ENCODE measurements at places on chromosomes 1 and 21.

- peaks cover 28% of the 10 kb centered on the region for H3K27me3 ChIP-seq
- H3K36me3 ChIP-seq = no peaks in the 10 kb centered on the region
- no peak for DNase-seq
- no peak overlapping the region for H3K27ac ChIP-seq
Measured at GRCh38 chr1:6110326-6110725, 64.6 kb downstream of the KCNAB2 start.

- no peak overlapping the region for H3K4me3 ChIP-seq
- peaks cover 36% of the 10 kb centered on the region for H3K4me1 ChIP-seq
- H3K27me3 ChIP-seq = no peaks in the 10 kb centered on the region
- no peak overlapping the region for H3K27ac ChIP-seq
- no peak for DNase-seq
- no peaks in the 10 kb centered on the region for H3K36me3 ChIP-seq
Measured at GRCh38 chr1:101158424-101158823, 78.4 kb upstream of the S1PR1 start.

DNA sequence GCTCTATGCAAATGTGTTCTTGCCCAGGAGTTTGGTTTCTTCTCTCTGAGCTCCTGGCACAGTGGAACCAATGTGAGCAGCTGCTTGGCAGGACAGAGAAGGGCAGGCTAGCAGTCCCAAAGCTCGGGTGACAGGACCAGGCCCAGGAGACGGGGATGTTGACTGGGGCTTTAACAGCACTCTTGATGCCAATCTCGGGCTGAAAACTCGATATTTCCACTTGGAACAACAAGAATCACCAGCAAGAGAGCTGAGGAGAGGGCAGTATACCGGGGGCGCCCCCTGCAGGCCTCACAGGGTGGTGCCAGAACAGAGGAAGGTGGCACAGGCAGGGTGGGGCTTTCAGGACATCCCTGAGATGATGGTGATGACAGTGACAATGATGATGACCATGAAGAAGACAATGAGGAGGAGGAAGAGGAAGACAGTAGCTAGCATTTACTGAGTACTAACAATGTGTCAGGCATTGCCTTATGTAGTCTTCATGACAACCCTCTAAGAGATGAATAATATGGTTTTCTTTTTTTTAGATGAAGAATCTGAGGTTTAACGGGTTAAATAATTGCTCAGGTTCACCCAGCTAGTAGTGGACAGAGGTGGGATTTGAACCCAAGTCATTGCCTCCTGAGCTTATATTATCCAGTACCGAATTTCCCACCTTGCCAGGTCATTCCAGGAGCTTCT lies 2.7 kb upstream of the KCNJ9 start:
- H3K4me3 ChIP-seq = no peak overlapping the region
- DNase-seq = peak; percentile 80
- no peaks in the 10 kb centered on the region for H3K36me3 ChIP-seq
- peaks cover 22% of the 10 kb centered on the region for H3K4me1 ChIP-seq
- peaks cover 50% of the 10 kb centered on the region for H3K27me3 ChIP-seq

DNA sequence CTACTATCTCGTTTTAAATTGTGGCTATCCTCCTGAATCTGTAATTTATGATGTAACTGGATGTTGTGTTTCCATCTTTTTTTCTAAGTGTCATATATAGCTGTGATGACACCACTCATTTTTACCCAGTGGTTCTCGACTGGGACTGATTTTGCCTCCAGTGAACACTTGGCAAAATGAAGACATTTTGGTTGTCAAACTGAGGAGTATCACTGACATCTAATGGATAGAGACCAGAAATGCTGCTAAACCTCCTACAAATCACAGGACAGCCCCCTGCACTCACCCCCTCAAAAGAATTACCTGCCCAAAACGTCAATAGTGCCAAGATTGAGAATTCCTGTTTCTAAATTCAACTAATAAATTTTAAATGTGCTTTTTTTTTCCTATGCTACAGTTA lies 1.9 kb downstream of the TRMT13 start:
- DNase-seq = no peak
- H3K4me1 ChIP-seq = peaks cover 42% of the 10 kb centered on the region
- H3K4me3 ChIP-seq = peak overlapping the region; percentile 98

GRCh38 chr1:100510451-100510850 lies 27.5 kb upstream of the GPR88 start:
- H3K36me3 ChIP-seq = peaks cover 8% of the 10 kb centered on the region
- no peak for DNase-seq
- no peak overlapping the region for H3K4me3 ChIP-seq
- no peaks in the 10 kb centered on the region for H3K4me1 ChIP-seq
- H3K27ac ChIP-seq = no peak overlapping the region
- H3K27me3 ChIP-seq = no peaks in the 10 kb centered on the region

- no peak for DNase-seq
- no peaks in the 10 kb centered on the region for H3K27me3 ChIP-seq
- H3K4me3 ChIP-seq = no peak overlapping the region
- H3K27ac ChIP-seq = no peak overlapping the region
- H3K4me1 ChIP-seq = peaks cover 30% of the 10 kb centered on the region
- H3K36me3 ChIP-seq = peaks cover 1% of the 10 kb centered on the region
Measured at GRCh38 chr1:87084244-87084836, 169.9 kb downstream of the HS2ST1 start.

DNA sequence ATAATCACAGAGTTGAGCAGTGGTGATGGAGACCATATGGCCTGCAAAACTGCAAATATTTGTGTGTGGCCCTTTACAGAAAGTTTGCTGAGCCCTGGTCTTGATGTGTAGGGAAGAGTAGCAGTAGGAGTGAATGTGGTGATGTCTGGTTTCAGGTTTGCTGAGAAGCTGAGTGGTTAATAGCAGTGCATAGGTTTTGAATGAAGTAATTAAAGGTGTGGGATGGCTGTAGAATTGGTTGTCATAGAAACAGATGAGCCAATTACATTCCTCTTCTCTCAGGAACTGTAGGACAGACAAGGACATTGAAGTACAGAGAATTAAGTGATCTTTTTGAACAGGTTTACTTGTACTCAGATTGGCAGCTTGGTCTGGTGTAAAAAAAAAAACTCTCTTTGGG lies 37.4 kb downstream of the PRDM2 start:
- H3K36me3 ChIP-seq = peaks cover 1% of the 10 kb centered on the region
- H3K27ac ChIP-seq = no peak overlapping the region
- peaks cover 46% of the 10 kb centered on the region for H3K4me1 ChIP-seq
- no peak overlapping the region for H3K4me3 ChIP-seq
- no peak for DNase-seq
- no peaks in the 10 kb centered on the region for H3K27me3 ChIP-seq

DNA sequence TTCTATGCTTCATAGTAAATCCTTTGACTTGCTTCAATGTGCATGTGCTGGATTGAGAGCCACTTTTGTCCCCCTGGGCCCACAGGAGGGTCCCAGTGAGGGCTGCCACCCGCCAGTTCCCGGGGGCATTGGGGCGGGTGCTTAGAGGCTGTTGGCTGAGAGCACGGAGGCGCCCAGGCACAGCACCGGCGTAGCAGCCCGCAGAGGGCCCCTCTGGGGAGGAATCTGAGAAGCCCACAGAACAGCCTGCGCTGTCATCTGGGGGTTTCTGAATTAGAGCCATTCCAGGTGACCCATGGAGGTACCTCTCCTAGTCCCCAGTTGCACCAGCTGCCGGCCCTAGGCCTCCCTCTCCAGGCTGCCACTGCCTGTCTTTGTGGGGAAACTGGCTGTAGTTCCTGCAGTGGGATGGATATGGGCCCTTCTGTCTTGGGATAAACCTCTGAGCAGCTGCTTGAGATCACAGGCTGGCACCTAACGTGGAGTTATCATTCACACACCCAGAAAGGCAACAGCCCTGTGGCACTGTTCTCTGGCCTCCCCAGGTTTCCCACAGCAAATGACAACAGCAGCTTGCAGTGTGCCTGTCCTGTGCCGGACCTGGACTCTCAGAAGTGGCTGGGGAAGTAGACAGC lies 39.5 kb downstream of the TMEM51 start:
- H3K27ac ChIP-seq = no peak overlapping the region
- H3K4me3 ChIP-seq = no peak overlapping the region
- H3K27me3 ChIP-seq = no peaks in the 10 kb centered on the region
- DNase-seq = no peak

DNA sequence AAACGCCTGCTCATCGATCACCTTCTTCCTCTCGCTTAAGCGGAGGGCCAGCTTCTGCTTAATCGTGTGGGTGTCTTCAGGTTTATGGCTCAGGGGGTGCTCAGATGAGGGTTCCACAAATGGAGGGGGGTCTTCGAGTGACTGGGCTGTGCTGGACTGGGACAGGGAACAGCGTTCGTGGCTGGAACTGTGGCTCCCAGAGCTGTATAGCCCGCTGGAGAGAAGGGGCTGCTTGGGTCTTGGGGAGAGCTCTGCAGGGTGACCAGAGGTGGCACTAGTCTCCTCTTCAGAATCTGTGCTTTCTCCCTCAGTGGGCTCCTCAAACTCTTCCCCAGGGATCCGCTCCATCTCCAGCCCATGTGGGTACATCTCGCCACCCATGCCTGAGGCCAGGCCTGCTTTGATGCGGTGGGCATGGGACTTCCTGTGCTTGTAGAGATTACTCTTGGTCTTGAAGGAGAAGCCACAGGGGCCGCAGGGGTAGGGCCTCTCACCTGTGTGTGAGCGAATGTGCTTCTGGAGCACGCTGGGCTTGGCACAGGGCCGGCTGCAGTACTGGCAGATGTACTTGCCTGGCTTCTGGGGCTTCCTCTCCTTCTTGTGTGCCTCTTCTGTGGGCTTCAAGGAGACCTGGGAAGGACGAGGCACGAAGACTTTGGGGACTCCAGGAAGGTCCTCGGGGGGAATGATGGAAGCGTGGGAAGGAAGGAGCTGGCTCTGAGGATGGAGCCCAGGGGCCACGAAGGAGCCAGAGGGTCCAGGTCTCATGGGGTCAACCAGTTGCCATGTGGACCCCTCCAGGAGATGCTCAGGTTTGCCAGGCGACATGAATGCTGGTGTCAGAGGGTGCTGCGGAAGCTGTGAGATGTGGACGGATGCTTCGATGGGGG lies 99.4 kb upstream of the EDN2 start:
- no peak for DNase-seq
- no peaks in the 10 kb centered on the region for H3K27me3 ChIP-seq
- no peak overlapping the region for H3K4me3 ChIP-seq

DNA sequence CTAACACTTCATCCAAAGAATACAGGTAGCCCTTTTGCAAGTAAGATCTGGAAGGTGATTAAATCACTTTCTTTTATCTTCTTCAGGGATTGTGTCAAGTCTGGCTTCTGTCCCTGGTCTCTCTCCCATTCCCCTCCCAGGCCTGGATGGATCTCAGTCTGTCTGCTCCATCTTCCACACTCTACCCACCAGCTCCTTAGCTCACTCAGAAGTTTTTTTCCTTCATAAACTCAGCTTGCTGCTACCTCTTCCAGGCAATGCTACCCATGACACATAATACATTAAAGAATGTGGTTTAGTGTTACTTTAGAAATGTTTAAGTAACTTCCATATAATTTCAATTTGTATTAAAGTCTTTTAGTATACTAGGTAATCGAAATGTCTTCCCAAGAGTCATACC lies 133.1 kb downstream of the AKT3 start:
- DNase-seq = no peak
- peaks cover 25% of the 10 kb centered on the region for H3K4me1 ChIP-seq

- DNase-seq = no peak
- no peak overlapping the region for H3K27ac ChIP-seq
- peaks cover 15% of the 10 kb centered on the region for H3K4me1 ChIP-seq
- H3K27me3 ChIP-seq = peaks cover 37% of the 10 kb centered on the region
- no peak overlapping the region for H3K4me3 ChIP-seq
Measured at GRCh38 chr1:181310560-181310959, 172.8 kb upstream of the CACNA1E start.

DNA sequence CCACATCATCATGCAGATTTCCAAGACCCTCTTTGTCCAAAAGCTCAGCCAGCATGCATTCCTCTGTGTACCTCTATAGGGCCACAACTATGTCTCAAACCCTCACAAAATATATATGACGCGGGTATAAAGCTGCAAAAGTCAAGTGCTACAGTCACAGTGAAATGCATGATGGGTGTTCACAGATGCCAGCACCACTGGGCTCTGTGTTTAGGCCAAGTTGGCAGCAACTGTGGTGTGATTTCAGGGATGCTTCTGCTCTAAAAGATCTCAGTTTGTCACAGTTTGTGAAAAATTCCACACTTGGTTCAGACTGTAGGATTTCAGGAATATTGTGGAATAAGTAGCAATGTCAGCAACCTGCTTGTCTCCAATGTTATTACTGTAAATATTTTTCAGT lies 23.9 kb upstream of the SELP start:
- no peak overlapping the region for H3K4me3 ChIP-seq
- peaks cover 54% of the 10 kb centered on the region for H3K4me1 ChIP-seq
- H3K36me3 ChIP-seq = peaks cover 11% of the 10 kb centered on the region

GRCh38 chr1:220527279-220527907 lies 543 bp upstream of the MARK1 start:
- H3K4me3 ChIP-seq = peak overlapping the region; percentile 90
- peaks cover 3% of the 10 kb centered on the region for H3K36me3 ChIP-seq
- H3K4me1 ChIP-seq = peaks cover 7% of the 10 kb centered on the region
- no peak overlapping the region for H3K27ac ChIP-seq

DNA sequence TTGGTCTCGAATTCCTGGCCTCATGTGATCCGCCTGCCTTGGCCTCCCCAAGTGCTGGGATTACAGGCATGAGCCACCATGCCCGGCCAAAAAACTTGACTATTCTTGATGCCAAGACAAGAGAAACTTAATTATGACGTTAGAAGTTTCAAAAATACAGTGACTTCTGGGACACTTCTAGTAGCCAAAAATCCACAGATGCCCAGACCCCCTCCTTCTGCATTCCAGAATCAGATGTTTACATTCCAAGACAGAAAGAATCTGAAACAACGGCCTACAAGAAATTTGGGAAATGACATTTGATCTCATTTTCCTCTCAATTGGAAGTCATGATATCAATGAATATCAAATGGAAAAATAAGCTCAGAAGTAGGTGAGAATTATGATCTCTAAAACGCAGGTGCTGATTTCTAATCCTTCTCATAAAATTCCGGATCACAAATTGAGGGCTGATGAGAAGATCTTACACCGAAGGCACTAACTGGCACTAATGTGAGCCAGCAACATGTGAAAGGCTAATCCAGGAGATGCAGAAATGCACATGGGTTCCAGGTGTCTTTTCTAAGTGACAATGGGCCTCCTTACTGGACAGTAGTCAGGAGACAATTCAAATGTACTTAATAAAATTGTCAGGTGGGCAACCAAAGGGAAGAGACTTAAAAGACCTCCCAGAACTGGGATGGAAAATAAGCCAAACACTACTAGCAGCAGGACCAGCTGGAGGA lies 5.5 kb downstream of the RAB29 start:
- H3K36me3 ChIP-seq = peaks cover 16% of the 10 kb centered on the region
- H3K4me3 ChIP-seq = no peak overlapping the region
- H3K27me3 ChIP-seq = no peaks in the 10 kb centered on the region
- H3K4me1 ChIP-seq = peaks cover 58% of the 10 kb centered on the region
